KBM-7 (cell line): ENCODE measurements at places on chromosomes 5 and 9.

GRCh38 chr5:141941307-141941706 lies 16.7 kb downstream of the PCDH12 start:
- DNase-seq, result no peak

DNA sequence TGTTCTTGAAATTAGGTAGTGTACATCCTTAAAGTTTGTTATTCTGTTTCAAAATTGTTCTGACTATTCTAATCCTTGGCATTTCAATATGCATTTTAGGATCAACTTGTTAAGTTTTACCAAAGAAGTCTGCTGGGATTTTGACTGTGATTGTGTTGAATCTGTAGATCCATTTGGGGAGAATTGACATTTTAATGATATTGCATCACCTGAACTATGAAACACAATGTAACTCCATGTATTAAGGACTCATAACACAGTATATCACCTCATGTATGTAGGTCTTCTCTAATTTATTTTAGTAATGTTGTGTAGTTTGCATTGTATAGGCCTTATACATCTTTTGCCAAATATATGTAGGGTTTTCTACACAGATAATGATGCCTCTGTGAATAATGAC lies 77.8 kb downstream of the RALGPS1 start:
- no peak for DNase-seq

DNA sequence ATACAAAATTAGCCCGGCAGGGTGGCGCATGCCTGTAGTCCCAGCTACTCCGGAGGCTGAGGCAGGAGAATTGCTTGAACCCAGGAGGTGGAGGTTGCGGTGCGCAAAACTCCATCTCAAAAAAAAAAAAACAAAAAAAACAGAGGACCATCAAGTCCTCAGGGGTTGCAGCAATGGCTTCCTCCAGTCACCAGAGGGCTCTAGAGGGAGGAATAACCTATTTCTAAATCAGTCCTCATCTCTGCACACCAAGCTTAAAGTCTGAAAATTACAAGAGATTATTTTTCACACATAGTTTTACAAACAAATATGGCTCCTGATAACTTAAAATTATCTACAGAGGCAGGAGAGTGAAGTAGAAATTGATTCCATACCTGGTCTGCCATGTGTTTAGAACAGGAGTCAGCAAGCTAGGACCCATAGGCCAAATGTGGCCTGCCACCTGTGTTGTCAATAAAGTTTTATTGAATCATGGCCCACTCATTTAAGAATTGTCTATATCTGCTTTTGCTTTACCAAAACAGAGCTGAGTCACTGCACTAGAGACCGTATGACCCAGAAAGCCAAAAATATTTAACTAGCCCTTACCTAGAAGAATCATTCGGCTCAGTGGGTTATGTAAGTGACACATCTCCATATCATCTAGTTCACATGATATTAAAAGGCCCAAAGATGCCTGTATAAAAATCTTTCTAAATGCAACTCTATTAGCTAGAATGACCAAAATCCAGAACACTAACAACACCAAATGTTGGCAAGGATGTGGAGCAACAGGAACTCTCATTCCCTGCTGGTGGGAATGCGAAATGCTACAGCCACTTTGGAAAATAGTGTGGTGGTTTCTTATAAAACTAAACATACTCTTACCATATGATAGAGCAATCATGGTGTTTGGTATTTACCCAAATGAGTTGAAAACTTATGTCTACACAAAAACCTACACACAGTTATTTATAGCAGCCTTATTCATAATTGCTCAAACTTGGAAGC lies 207.7 kb downstream of the FRMD3 start:
- DNase-seq, result peak; percentile 7

DNA sequence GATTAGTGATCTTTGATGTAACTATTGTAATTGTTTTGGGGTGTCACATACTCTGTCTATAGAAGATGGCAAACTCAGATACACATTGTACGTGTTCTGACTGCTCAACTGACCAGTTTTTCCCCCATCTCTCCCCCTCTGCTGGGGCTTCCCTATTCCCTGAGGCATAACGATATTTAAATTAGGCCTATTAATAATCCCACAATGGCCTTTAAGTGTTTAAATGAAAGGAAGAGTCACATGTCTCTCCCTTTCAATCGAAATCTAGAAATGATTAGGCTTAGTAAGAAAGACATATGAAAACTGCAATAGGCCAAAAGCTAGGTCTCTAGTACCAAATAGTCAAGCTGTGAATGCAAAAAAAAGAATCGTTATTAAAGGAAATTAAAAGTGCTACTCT lies 265.6 kb downstream of the TMEM232 start:
- no peak for DNase-seq

DNA sequence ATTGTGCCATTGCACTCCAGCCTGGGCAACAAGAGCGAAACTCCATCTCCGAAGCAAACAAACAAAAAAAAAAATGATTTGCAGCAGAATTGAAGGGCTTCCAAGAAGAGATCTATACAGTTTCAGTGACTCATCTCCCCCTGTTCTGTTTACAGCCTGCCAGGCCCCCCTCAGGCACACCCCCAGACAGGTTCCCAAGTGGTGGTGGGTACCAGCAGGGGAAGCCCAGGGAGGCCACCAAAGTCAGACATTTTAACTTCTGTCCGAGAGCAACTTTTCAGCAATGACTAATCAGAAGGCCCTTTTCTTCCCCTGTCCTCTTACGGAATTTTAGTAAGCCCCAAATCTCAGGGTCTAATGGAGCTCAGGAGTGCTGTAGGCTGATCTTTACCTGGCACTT lies 98.7 kb downstream of the PAX5 start:
- DNase-seq, result no peak

DNA sequence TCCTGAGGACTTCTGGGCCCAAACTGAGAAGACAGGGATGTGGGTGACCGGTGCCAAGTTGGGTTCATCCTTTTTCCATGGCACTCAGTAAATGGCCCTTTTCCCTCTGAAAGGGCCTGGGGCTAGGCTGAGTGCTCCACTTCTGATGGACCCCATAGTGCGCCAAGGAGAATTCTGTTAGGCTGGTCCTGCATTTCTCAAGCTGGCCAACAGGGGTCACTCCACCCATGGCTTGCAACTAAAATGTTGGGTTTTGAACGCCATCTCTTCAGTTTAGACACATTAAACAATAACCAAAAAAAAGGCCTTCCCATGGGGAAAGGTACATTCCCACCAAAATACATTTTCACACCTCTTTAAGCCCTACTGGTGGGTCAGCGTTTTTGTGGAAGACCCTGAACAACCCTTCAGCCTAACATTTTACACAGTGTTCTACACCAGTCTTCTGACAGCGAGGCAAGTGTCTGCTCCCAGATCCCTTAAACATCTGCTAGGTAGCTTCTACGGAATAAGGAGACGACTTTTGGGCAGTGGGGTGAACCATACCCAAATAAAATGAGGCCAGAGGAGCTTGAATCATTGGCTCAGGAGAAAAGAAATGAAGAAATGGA lies 27.3 kb downstream of the CNTFR start:
- DNase-seq, result peak; percentile 30

DNA sequence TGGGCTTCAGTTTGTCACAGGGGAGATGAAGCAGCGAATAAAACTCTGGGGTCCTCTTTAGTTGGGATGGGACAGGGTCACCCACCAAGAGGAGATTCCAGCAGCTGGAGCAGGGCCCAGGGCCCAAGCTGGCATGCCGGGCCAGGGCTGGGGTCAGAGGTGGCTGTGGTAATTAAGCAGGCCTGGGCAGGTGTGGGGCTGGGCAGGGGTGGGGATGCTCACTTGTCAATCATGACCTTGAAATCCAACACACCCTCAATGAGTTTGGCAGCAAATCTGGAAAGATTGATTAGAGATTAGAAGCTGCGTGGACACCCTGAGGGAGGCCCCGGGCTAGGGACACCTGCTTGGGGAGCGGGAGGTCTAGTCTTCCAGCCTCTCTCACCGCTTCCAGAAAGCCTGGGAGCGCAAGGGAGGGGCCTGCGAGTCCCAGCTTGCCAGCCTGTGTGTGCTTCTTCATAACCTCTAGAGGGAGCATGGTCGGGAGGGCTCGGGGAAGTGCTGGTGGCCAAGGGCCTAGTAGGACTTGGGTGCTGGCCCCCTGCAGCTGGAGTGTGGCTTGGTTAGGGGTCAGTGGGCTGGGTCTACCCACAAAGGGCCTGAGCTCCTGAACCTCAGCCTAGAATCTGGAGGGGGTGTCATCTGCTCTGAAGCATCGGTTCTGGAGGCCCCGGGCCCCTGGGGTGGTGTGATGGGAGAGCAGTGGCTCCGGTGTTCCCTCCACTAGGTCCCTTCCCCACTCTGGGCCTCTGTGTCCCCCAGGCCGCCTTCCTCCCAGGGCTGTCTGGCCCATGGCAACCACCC lies 7.6 kb downstream of the CRAT start:
- peak; percentile 57 for DNase-seq

DNA sequence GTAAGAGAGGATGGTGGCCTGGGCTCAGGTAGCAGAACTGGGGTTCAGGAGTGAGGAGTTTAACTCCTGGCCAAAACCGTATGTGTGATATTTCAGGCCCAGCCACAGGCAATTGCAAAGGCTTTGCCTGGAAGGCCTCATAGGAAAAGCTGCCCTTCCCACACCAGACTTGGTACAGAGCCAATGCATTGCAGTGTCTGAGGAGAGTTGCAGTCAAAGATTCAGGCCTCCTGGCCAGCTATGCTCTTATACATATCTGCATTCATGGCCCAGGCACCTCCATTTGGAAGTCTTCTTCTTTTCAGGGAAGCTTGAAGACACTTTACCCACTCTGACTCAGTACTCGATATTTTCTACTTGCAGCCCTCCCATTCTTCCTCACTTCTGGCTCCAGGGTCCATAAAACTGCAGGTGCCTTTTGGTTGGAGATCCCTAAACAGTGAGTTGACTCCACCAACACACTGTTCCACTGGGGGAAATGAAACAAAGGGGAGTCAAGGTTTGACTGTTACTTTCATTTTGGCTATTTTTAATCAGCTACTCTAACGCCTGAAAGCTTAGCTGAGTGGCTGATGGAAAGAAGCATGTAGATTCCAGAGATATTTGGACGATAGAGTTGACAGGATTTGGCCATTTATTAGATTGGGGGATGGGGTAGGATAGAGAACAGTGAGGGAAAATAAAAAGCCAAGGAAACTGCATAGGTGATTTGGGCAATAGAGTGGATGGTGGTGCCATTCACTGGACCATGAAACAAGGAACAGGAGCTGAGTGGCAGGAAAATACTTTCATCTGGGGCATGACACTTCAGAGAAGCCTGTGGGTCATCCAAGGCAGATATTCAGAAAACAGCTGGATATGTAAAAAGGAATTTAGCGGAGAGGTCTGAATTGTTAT lies 30.6 kb upstream of the IL33 start:
- no peak for DNase-seq

GRCh38 chr5:9977070-9977469 lies 272.6 kb downstream of the ATPSCKMT start:
- no peak for DNase-seq

DNA sequence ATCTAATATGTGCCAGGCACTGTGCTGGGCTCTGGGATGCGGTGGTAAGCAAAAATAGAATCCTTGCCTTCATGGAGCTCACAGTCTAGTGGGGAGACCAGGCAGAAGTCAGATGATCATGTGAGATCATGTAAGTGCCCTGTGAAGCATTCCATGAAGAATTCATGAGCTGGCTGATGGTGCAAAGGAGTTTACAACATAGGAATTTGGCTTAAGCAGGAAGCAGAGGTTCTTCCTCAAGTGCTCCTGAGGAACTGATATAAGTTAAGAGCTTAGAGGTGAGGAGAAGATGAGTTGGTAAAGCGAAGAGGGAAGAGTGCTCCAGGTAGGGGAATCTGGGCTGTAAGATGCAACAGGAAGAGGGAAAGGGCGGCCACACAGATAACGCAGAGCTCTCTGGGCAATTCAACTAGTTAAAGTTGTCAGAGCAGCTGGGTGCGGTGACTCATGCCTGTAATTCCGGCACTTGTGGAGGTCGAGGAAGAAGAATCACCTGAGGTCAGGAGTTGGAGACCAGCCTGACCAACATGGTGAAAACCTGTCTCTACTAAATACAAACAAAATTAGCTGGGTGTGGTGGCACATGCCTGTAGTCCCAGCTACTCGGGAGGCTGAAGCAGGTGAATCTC lies 78.5 kb upstream of the SPATA31D4 start:
- DNase-seq, result no peak

DNA sequence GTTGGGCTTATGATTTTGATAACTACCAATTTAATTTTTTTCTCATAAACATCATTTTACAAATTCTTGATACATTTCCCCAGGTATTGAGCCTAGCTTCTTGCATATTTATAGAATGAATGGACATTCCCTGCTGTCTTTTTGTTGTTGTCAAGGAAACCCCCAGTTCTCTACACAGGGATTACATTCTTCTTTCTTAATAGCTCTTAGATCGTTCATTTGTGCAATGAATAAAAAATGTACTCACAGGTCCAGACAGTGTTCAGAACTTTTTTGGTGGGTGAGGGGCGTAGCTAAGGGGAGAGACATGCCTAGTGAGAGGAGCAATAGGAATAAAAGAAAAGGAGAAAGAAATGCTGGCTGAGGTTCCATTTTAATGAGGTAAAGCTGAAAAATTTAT lies 58.6 kb downstream of the VCAN start:
- DNase-seq, result no peak

GRCh38 chr5:140118302-140118936 lies 4.5 kb downstream of the PURA start:
- DNase-seq, result peak; percentile 20

- DNase-seq, result no peak
These were observed 21.1 kb upstream of the IL9 start for GRCh38 chr5:135916638-135917263.

DNA sequence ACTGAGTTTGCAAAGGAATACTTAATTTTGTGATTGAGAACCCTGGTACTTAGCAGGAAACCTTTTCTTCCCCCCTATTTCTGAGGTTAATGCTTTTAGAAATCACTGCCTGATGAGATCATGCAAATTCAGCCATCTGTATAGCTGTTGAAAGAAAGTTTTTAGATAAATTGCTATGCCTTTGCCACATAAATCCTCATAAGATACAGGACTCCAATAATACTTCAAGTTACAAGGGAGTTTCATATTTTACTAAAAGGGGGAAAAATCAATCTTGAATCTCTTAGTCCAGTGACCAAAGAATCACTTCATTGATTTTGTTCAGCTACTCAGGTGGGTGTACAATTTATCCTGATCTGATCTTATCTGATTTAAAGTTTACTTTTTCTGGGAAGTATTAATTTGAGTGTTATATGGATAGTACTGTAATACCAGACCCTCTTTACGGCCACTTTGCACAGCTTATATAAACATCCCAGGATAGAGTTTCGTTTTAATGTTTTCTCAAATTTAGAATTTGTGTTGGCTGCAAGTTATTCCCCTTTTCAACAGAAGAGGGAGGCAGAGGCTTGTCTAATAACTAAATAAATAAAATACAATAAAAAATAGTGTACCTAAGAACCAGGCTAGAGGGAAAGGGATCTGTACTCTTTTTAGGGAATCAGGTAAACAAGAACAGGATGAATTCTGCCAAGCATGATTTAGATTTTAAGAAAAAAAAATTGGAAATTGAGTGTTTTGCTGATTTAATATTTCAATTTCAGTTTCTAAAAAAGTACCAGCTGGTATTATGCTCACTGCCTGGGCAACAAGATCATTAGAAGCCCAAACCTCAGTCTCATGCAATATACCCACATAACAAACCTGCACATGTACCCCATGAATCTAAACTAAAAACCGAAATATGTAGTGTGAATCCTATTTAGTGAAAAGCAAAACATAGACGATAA lies 69.1 kb downstream of the PSAT1 start:
- DNase-seq, result peak; percentile 22

GRCh38 chr5:72009280-72009679 lies 98.0 kb upstream of the MAP1B start:
- DNase-seq, result no peak

GRCh38 chr9:78369639-78370219 lies 72.8 kb downstream of the PSAT1 start:
- DNase-seq, result peak; percentile 75

GRCh38 chr5:167936944-167937634 lies 354.4 kb upstream of the WWC1 start:
- DNase-seq, result no peak
